Activated naive CD8-positive, alpha-beta T cell treated with anti-CD3 and anti-CD28 coated beads, Interleukin-2, amount 50 U/mL, for 24 hours (primary cell): ENCODE measurements at places on chromosomes 13 and 19.

DNA sequence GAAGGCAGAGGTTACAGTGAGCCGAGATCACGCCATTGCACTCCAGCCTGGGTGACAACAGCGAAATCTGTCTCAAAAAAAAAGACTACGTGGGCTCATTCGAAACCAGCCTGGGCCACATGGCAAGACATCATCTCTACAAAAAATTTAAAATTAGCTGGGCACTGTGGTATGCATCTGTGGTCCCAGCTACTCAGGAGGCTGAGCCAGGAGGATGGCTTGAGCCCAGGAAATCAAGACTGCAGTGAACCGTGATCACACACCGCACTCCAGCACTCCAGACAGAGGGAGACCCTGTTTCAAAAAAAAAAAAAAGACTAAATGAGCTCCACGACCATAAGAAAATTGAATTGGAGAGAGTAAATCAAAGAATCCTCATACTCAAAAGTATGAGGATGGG lies 53.1 kb downstream of the SLC7A1 start:
- peaks cover 50% of the 10 kb centered on the region for H3K36me3 ChIP-seq
- H3K27me3 ChIP-seq: no peaks in the 10 kb centered on the region
- H3K4me1 ChIP-seq: peaks cover 55% of the 10 kb centered on the region
- DNase-seq: no peak

GRCh38 chr19:1580957-1581356 lies 11.7 kb downstream of the MBD3 start:
- peaks cover 30% of the 10 kb centered on the region for H3K36me3 ChIP-seq
- H3K4me1 ChIP-seq: no peaks in the 10 kb centered on the region
- H3K27me3 ChIP-seq: no peaks in the 10 kb centered on the region
- H3K27ac ChIP-seq: no peak overlapping the region
- H3K4me3 ChIP-seq: no peak overlapping the region

- no peaks in the 10 kb centered on the region for H3K27me3 ChIP-seq
- no peaks in the 10 kb centered on the region for H3K36me3 ChIP-seq
- no peak overlapping the region for H3K27ac ChIP-seq
Observed at GRCh38 chr13:90201202-90201601, 1146.3 kb upstream of the MIR17HG start.

GRCh38 chr13:101401196-101401595 lies 15.1 kb downstream of the NALCN start:
- DNase-seq: no peak
- no peaks in the 10 kb centered on the region for H3K4me1 ChIP-seq
- no peak overlapping the region for H3K27ac ChIP-seq
- no peaks in the 10 kb centered on the region for H3K36me3 ChIP-seq
- H3K27me3 ChIP-seq: peaks cover 6% of the 10 kb centered on the region

- H3K36me3 ChIP-seq: no peaks in the 10 kb centered on the region
- peaks cover 8% of the 10 kb centered on the region for H3K4me1 ChIP-seq
- H3K27me3 ChIP-seq: no peaks in the 10 kb centered on the region
- no peak overlapping the region for H3K4me3 ChIP-seq
- DNase-seq: no peak
Observed at GRCh38 chr19:6032381-6032780, 54.4 kb upstream of the RANBP3 start.

DNA sequence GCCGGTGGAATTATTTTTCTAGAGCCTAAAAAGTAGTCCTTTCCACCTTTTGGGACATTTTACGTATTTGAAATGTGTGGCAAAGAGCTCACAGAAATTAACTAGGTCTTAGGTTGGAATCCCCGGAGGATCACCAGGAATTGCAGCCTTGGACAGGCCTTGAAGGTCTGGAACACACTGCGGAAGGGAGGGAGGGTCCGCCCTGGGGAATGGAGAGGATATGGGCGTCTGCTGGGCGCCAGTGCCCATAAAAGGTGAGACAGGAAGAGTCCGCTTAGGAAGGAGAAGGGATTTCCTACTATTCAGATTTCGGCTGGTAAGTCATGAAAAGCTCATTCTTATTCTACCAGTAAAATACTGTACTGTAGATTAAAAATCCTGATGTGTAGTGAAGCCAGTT lies 111.9 kb downstream of the COL4A2 start:
- H3K27me3 ChIP-seq: peaks cover 89% of the 10 kb centered on the region
- no peak overlapping the region for H3K4me3 ChIP-seq
- no peak for DNase-seq
- H3K4me1 ChIP-seq: peaks cover 31% of the 10 kb centered on the region
- H3K27ac ChIP-seq: no peak overlapping the region
- H3K36me3 ChIP-seq: no peaks in the 10 kb centered on the region

- no peaks in the 10 kb centered on the region for H3K27me3 ChIP-seq
- H3K4me1 ChIP-seq: peaks cover 19% of the 10 kb centered on the region
- no peak overlapping the region for H3K27ac ChIP-seq
- H3K36me3 ChIP-seq: peaks cover 6% of the 10 kb centered on the region
- no peak overlapping the region for H3K4me3 ChIP-seq
Observed at GRCh38 chr19:13146763-13147563, 3.2 kb downstream of the STX10 start.

- peaks cover 50% of the 10 kb centered on the region for H3K36me3 ChIP-seq
- H3K27ac ChIP-seq: no peak overlapping the region
- no peaks in the 10 kb centered on the region for H3K27me3 ChIP-seq
Observed at GRCh38 chr19:5632657-5633056, 9.8 kb downstream of the SAFB start.

GRCh38 chr19:38055010-38055409 lies 148.0 kb downstream of the SIPA1L3 start:
- H3K36me3 ChIP-seq: no peaks in the 10 kb centered on the region
- no peak overlapping the region for H3K4me3 ChIP-seq
- no peak for DNase-seq
- no peaks in the 10 kb centered on the region for H3K27me3 ChIP-seq
- H3K4me1 ChIP-seq: peaks cover 23% of the 10 kb centered on the region
- no peak overlapping the region for H3K27ac ChIP-seq

DNA sequence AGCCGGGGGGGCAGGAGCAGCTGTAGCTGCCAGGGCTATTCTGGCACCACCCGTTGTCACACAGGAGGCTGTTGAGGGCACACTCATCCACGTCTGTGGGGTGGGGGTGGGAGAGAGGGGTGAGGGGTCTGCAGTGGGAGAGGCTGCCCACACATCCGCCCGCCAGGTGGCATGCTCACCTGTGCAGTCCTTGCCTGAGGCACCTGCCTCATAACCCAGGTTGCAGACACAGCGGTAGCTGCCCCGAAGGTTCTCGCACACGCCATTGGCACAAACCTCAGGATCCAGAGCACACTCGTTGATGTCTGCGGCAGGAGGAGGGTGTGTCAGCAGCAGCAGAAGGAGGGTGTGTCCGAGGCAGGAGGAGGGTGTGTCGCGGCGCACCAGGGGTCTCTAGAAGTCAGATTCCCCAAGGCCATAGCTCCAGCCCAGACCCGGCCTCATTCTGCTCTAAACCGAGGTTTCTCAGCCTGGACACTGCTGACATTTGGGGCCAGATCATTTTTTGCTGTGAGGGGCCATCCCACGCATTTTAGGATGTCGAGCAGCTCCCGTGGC lies 20.3 kb downstream of the FBN3 start:
- no peaks in the 10 kb centered on the region for H3K4me1 ChIP-seq
- no peak overlapping the region for H3K4me3 ChIP-seq
- no peaks in the 10 kb centered on the region for H3K36me3 ChIP-seq
- peaks cover 10% of the 10 kb centered on the region for H3K27me3 ChIP-seq

DNA sequence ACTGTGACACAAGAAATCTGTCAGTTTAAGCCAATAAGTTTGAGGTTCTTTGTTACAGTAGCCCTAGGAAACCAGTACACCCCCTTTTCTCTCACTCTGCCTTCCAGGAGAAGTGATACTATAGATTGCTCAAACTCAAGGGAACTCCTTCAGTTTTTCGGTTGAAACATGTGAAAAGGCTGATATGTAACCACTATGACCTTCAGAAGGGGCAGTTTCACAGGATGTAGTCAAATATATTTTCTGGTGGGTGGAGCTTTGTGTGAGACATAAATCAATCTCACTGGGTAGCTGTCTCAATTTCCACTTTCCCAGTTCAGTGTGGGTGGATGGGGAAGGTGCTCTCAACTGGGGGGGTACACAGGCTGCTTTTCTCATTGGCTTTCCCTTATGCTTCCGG lies 41.7 kb downstream of the HTR2A start:
- no peak overlapping the region for H3K4me3 ChIP-seq
- no peaks in the 10 kb centered on the region for H3K27me3 ChIP-seq
- no peak overlapping the region for H3K27ac ChIP-seq

DNA sequence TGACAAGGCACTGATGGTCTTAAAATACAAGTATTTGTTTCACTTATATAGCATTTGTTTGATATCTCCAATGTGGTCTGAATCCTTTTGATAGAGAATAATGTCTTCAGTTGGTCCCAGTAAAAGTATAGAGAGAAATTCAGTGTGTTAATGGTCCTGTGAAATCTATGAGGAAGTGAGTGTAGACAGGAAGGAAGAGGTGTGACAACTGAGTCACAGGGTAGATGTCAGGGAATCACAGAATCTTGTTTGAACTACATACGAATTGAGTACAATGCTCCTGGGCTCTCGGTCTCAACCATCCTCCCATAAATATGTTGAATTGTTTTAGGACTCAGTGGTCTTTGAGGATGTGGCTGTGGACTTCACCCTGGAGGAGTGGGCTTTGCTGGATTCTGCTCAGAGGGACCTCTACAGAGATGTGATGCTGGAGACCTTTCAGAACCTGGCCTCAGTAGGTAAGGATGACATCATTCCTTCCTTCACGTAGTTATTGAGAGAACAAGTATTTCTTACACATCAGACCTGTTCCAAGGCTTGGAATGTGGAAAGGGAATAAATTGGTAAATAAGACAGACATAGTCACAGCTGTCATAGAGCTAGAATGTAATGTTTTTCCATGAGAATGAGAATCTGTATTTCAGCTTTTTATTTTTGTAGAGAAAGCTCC lies 9.1 kb downstream of the ZNF555 start:
- peaks cover 16% of the 10 kb centered on the region for H3K4me1 ChIP-seq
- H3K27ac ChIP-seq: peak overlapping the region; percentile 23
- peaks cover 63% of the 10 kb centered on the region for H3K36me3 ChIP-seq

- no peak overlapping the region for H3K27ac ChIP-seq
- H3K4me1 ChIP-seq: peaks cover 31% of the 10 kb centered on the region
- H3K4me3 ChIP-seq: peak overlapping the region; percentile 29
Observed at GRCh38 chr19:18785179-18786124, 5.7 kb downstream of the COMP start.

DNA sequence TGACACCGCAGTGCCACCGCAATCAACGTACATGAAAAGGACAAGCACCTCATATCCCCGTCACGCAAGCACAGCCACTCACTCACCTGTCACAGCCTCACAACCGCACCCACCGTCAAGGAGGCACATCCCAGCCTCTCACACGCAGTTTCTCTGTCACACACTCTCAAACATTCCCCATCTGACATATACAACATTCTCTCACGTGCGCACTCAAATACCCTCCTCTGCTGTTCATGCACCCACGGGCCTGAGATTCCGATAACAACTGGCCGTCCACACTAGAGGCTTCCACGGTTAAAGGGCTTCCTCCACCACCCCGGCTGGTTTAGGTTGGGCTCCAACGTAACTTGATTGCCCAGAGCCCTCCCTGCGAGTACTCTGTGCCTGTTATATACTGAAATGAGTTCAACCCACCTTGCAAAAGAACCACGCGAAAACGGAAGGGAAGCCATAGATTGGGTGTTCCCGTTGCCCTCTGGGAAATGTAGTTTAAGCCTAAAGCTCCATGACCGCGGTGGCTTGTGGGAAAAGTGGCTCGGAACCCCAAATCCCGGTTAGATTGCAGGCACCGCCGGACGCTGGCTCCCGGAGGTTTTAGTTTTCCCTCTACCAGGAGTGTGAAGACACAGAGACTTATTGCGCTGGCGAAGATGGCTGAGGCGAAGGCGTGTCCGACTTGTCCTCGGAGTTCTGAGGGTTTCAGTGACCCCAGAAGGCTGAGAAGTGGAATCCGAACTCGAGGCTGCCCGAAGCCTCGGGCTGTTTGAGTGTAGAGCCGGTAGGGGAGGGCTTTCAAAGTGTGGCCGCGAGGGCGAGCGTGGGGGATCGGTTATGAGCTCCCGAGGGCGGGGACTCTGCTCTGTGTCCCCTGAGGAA lies at the start of gene ZNF573:
TSS of gene ZNF573 (minus strand) at position 460 of the 879 bp plus-strand sequence. CDS start 5,857 bp downstream, outside the sequence.
- no peaks in the 10 kb centered on the region for H3K27me3 ChIP-seq
- H3K27ac ChIP-seq: peak within 1 kb of the TSS; percentile 97
- H3K4me1 ChIP-seq: peaks cover 34% of the 10 kb centered on the region
- H3K36me3 ChIP-seq: peaks cover 42% of the 10 kb centered on the region
- peak within 1 kb of the TSS; percentile 95 for H3K4me3 ChIP-seq

GRCh38 chr19:10718205-10719196 lies 622 bp downstream of the DNM2 start:
- peaks cover 9% of the 10 kb centered on the region for H3K36me3 ChIP-seq
- H3K4me3 ChIP-seq: peak overlapping the region; percentile 96
- peaks cover 36% of the 10 kb centered on the region for H3K4me1 ChIP-seq
- H3K27me3 ChIP-seq: no peaks in the 10 kb centered on the region
- H3K27ac ChIP-seq: peak overlapping the region; percentile 88

DNA sequence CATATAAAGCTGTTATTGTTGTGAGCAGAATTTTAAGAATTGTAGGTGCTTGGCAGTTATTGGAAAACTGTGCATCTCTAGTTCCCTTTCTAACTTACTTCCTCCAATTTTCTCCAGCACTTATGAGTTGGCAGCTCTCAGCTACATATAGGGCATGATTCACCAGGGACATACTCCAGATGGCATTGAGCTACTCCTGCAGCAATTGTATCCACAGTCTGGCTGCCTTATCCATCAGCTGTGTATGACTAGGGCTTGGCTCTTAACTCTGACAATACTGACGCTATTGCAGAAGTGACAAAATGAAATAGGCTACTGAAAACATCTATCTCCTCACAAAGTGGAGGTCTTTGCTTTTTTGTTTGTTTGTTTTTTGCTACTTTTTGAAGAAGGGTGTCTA lies 276.7 kb downstream of the POU4F1 start:
- no peak overlapping the region for H3K4me3 ChIP-seq
- no peaks in the 10 kb centered on the region for H3K36me3 ChIP-seq
- H3K27me3 ChIP-seq: peaks cover 2% of the 10 kb centered on the region
- H3K27ac ChIP-seq: no peak overlapping the region

- no peak overlapping the region for H3K27ac ChIP-seq
- no peak overlapping the region for H3K4me3 ChIP-seq
- DNase-seq: no peak
- no peaks in the 10 kb centered on the region for H3K36me3 ChIP-seq
Observed at GRCh38 chr19:4151623-4152022, 1.8 kb upstream of the CREB3L3 start.

- H3K4me3 ChIP-seq: no peak overlapping the region
- no peaks in the 10 kb centered on the region for H3K27me3 ChIP-seq
- H3K36me3 ChIP-seq: peaks cover 1% of the 10 kb centered on the region
- peaks cover 30% of the 10 kb centered on the region for H3K4me1 ChIP-seq
- no peak overlapping the region for H3K27ac ChIP-seq
Observed at GRCh38 chr13:31207661-31208552, 8.1 kb downstream of the B3GLCT start.

GRCh38 chr13:74870865-74871264 lies 611.1 kb downstream of the TBC1D4 start:
- H3K36me3 ChIP-seq: no peaks in the 10 kb centered on the region
- no peak overlapping the region for H3K27ac ChIP-seq

DNA sequence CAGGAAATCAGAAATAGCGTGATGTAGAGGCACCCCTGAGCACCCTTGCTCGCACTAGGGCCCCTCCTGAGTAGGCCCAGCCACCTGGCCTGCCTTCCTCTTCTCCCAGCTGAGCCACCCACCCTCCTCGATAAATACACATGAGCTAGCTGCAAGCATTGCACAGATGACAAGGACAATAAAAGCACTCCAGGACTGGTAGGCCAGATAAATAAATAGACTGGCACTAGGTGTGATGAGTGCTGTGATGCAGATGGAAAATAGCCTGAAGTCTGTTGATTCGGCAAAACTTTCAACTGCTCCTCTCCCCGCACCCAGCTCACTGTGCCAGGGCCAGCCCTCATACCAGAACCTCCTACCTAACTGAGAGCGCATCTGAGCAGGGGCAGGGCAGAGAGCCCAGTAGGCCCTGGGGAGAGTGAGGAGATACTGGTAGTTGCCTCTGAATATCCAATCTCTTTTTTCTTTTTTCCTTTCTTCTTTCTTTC lies 54.5 kb upstream of the GPI start:
- no peaks in the 10 kb centered on the region for H3K27me3 ChIP-seq
- peaks cover 43% of the 10 kb centered on the region for H3K4me1 ChIP-seq
- no peak overlapping the region for H3K4me3 ChIP-seq
